Skeletal muscle tissue (tissue), 5 donors: ENCODE measurements at places on chromosomes 7 and 10. TPM values are rescaled to one million over a fixed set of nuclear protein-coding genes. Genes with fewer than 3 reads are reported as not detected.

Gene DGKI
- total RNA-seq = 1.0 TPM

Gene CYP2C8
- not detected for total RNA-seq

Gene CFTR
- total RNA-seq = not detected

Gene MDFIC
- total RNA-seq = 20.9 TPM

Gene GRM3
- under 0.01 TPM for total RNA-seq

Gene GOLGA7B
- not detected for total RNA-seq

Gene ANKRD61
- not detected for total RNA-seq

Gene SKIDA1
- total RNA-seq = 2.1 TPM

Gene SPDYE11
- not detected for total RNA-seq

Gene IFIT1B
- total RNA-seq = 2.1 TPM

Gene ALOX5
- 3.1 TPM for total RNA-seq

Gene GBX1
- not detected for total RNA-seq

Gene AKR1D1
- not detected for total RNA-seq

Gene PLXDC2
- 23.0 TPM for total RNA-seq

Gene CDNF
- 1.0 TPM for total RNA-seq

Gene VAX1
- not detected for total RNA-seq

Gene ATG9B
- not detected for total RNA-seq

Gene FRMD4A
- 19.3 TPM for total RNA-seq

Gene LRRD1
- 0.52 TPM for total RNA-seq

Gene LRRC17
- total RNA-seq = 28.2 TPM

Gene PAX2
- total RNA-seq = not detected

Gene STX1A
- total RNA-seq = 8.4 TPM

Gene CFAP46
- not detected for total RNA-seq

Gene RET
- 1.6 TPM for total RNA-seq

Gene SAMD8
- 17.7 TPM for total RNA-seq

Gene GRK5
- 12.5 TPM for total RNA-seq

Gene ZC3HAV1L
- total RNA-seq = 16.7 TPM

Gene SRRM3
- total RNA-seq = not detected

Gene PLXNA4
- 2.1 TPM for total RNA-seq

Gene SH3PXD2A
- 30.3 TPM for total RNA-seq

Gene SUGCT
- 12.0 TPM for total RNA-seq

Gene MEIG1
- total RNA-seq = not detected

Gene FAM25G
- not detected for total RNA-seq

Gene AKR1B15
- total RNA-seq = under 0.01 TPM

Gene UNC5B
- 6.3 TPM for total RNA-seq

Gene C7orf33
- not detected for total RNA-seq

Gene PARP12
- 14.1 TPM for total RNA-seq

Gene GTF2IRD2
- total RNA-seq = 36.0 TPM

Gene ADAM8
- 2.6 TPM for total RNA-seq
